Ascending aorta (tissue), 2 donors: ENCODE measurements at places on chromosomes 2 and 18.

DNA sequence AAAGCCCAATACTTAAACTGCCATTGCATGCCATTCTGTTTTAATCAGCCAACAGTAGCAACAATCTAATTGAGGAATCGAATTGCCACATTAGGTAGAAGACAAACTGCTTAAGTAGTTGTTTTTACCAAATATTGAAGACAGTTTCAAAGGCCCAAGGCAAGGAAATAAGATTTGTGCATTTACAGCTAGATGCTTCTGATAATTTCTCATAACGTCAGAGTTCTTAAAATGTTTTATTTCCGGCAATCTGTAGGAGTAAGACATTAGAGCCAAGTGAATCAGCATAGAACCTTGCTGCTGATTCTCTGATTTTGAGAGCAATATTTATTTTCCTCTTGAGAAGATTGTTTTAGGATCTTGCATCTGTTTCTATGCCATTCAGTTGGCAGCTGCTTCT lies 174.3 kb downstream of the RBM43 start:
- no peak for DNase-seq
- H3K36me3 ChIP-seq, result no peaks in the 10 kb centered on the region
- no peak overlapping the region for H3K4me3 ChIP-seq
- no peaks in the 10 kb centered on the region for H3K4me1 ChIP-seq
- H3K27ac ChIP-seq, result no peak overlapping the region

GRCh38 chr2:226683944-226684562 lies 115.6 kb downstream of the IRS1 start:
- no peak overlapping the region for H3K27ac ChIP-seq
- H3K4me1 ChIP-seq, result no peaks in the 10 kb centered on the region
- no peaks in the 10 kb centered on the region for H3K36me3 ChIP-seq
- DNase-seq, result no peak
- no peak overlapping the region for H3K4me3 ChIP-seq
- H3K27me3 ChIP-seq, result no peaks in the 10 kb centered on the region

- no peak for DNase-seq
- no peak overlapping the region for H3K27ac ChIP-seq
- no peaks in the 10 kb centered on the region for H3K27me3 ChIP-seq
- H3K36me3 ChIP-seq, result no peaks in the 10 kb centered on the region
- H3K4me3 ChIP-seq, result no peak overlapping the region
- H3K4me1 ChIP-seq, result no peaks in the 10 kb centered on the region
Observed at GRCh38 chr2:8394569-8395359, 287.1 kb upstream of the ID2 start.

DNA sequence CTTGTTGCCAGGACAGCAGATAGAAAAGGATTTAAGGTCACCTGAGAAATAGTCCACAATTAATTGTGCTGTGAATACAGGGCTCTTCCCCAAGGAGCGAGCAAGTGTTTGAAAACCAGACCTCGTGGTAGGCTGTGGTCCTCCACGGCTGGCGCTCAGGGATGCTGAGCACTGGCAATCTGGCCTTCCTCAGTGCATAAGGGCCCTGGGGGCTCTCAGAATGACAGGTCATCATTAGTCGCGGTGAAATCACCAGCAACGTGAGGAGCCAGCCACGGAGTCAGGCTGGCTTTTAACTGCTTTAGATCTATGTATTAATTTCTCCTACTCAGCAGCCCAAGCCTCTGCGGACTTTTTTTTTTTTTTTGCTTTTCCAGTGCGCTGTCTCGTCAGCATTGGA lies 148.5 kb downstream of the FHOD3 start:
- H3K27me3 ChIP-seq, result no peaks in the 10 kb centered on the region
- no peaks in the 10 kb centered on the region for H3K36me3 ChIP-seq
- peaks cover 9% of the 10 kb centered on the region for H3K4me1 ChIP-seq
- H3K27ac ChIP-seq, result no peak overlapping the region
- no peak overlapping the region for H3K4me3 ChIP-seq
- DNase-seq, result no peak

GRCh38 chr18:69727912-69728572 lies 219.6 kb downstream of the CD226 start:
- H3K36me3 ChIP-seq, result no peaks in the 10 kb centered on the region
- H3K27me3 ChIP-seq, result no peaks in the 10 kb centered on the region
- H3K4me3 ChIP-seq, result no peak overlapping the region
- no peak for DNase-seq
- no peak overlapping the region for H3K27ac ChIP-seq

DNA sequence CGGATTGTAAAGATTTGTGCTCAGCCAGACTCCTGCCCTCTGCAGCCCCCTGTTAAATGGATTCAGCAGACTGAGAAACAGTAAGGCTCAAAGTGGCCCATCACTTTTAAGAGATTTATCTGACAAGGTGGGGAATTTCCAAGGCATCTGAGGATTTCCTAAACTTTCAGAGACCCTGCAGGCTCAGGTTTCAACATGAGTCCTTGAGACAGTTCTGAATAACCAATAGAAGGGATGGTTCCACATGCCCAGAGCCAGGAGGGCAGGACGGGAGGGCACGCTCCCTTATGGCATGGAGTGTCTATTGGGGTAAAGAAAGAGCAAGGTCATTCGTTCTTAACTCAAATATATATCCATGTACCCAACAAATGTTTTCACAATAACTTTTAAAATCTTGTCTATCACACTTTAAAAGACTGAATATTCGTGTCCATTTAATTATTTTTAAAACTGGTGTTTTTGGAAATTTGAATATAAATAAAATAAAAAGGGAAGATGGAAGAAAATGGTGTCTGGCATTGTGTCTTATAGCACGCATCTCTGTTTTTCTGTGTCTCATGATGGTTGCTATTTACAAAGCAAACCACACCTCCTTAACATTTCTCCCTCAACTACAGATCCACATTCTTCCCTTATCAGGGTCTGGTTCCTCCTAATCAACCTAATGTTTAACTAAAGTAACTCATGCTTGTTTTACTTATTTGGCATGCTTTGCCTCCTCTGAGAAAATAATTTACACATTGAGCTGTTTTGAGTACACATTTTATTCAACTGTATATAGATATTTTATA lies 56.0 kb upstream of the DSG1 start:
- H3K4me3 ChIP-seq, result no peak overlapping the region
- no peaks in the 10 kb centered on the region for H3K27me3 ChIP-seq
- DNase-seq, result no peak
- H3K36me3 ChIP-seq, result no peaks in the 10 kb centered on the region
- no peak overlapping the region for H3K27ac ChIP-seq

DNA sequence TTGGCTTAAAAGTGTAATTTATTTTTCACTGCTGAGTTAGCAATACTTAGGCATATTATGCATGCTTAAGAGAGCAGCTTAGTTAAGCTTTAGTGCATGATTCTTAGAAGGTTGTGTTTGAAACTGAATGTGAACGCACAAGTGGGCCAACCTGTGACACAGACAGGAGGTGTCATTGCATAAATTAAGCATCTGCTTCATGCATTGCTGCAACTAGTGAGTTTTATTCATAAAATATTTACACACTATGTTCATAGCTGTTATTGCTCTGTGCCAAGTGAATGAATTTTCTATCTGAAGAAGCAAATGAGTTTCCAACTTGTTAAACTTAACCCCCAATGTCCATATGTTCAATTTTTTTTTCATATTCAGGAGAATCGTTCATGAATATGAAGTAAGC lies 806.4 kb downstream of the GALR1 start:
- no peaks in the 10 kb centered on the region for H3K36me3 ChIP-seq
- H3K27ac ChIP-seq, result no peak overlapping the region
- H3K4me1 ChIP-seq, result no peaks in the 10 kb centered on the region
- no peaks in the 10 kb centered on the region for H3K27me3 ChIP-seq

GRCh38 chr18:34938090-34938489 lies 103.1 kb upstream of the MAPRE2 start:
- no peak for DNase-seq
- no peaks in the 10 kb centered on the region for H3K36me3 ChIP-seq
- H3K4me1 ChIP-seq, result no peaks in the 10 kb centered on the region
- no peak overlapping the region for H3K27ac ChIP-seq

DNA sequence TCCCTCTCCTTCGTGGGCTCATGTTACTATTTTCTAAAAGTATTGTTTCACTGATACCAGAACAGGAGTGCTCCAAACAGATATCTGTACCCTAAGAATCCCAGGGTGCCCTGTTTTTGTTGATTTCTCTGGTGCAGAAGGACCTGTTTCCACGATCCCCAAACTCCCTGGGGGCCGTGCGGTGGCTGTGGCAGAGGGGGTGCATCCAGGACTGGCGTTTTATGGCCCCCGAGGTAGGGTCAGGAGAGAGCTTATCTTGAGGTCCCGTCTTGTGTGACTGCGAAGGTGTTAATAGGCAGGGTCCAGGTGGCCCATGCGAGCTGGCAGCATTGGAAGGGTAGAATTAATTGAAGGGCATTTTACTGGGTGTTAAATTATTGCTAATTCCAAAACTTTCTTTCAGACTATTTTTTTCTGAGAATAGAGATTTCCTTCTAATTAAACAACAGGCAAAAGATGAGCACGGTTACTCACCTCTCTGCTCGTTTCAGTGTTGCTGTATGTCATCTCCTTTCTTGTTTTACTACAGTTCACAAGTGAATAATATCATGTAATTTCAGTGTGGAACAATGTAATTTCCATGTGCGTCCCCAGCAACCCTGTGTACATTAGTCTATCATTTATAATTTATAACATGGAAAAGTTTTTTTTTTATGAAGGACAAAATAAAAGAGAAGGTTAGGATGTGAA lies 8.2 kb downstream of the TWIST2 start:
- H3K36me3 ChIP-seq, result peaks cover 3% of the 10 kb centered on the region
- no peak overlapping the region for H3K27ac ChIP-seq
- peaks cover 3% of the 10 kb centered on the region for H3K4me1 ChIP-seq
- no peak for DNase-seq
- no peak overlapping the region for H3K4me3 ChIP-seq

GRCh38 chr2:17306706-17307105 lies 211.5 kb downstream of the RAD51AP2 start:
- no peak overlapping the region for H3K4me3 ChIP-seq
- H3K36me3 ChIP-seq, result no peaks in the 10 kb centered on the region
- no peaks in the 10 kb centered on the region for H3K27me3 ChIP-seq
- no peaks in the 10 kb centered on the region for H3K4me1 ChIP-seq
- H3K27ac ChIP-seq, result no peak overlapping the region

- no peaks in the 10 kb centered on the region for H3K36me3 ChIP-seq
- no peak overlapping the region for H3K4me3 ChIP-seq
- no peaks in the 10 kb centered on the region for H3K4me1 ChIP-seq
- H3K27ac ChIP-seq, result no peak overlapping the region
- no peaks in the 10 kb centered on the region for H3K27me3 ChIP-seq
Observed at GRCh38 chr2:67169417-67170140, 227.6 kb upstream of the ETAA1 start.

- no peaks in the 10 kb centered on the region for H3K27me3 ChIP-seq
- H3K27ac ChIP-seq, result peak overlapping the region; percentile 74
- H3K36me3 ChIP-seq, result no peaks in the 10 kb centered on the region
- no peak overlapping the region for H3K4me3 ChIP-seq
- peaks cover 9% of the 10 kb centered on the region for H3K4me1 ChIP-seq
Observed at GRCh38 chr2:105410554-105410953, 11.7 kb upstream of the FHL2 start.

DNA sequence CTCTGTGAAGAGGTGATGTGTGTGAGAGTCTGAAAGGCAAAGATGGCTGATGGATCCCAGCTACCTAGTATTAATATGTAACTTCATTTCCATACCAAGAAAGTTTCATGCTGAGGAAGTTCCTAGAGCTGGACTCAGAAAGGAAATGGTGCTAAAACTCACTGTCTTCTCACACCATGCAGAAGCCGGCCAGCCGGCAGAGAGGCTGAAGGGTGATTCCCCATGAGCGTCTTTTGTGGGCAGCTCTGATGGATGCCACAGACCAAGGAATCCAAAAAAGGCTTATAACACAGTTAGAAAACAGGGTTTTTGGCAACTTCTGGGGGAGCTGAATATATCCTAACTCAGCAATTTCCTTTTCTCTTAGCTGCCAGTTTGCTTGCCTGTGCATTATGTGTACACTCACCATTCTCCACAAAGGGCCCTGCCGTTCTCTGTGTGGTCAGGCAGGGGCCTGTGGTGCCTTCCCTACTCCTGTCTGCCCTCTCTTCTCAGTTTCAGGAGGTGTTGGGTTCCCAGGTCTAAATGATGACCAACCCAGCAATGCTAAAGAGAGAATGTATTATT lies 289.4 kb downstream of the MTX2 start:
- no peak overlapping the region for H3K4me3 ChIP-seq
- DNase-seq, result no peak
- H3K27me3 ChIP-seq, result no peaks in the 10 kb centered on the region
- no peaks in the 10 kb centered on the region for H3K4me1 ChIP-seq

GRCh38 chr2:42214669-42215068 lies 45.5 kb downstream of the EML4 start:
- H3K36me3 ChIP-seq, result no peaks in the 10 kb centered on the region
- H3K27me3 ChIP-seq, result no peaks in the 10 kb centered on the region
- H3K27ac ChIP-seq, result no peak overlapping the region
- H3K4me3 ChIP-seq, result no peak overlapping the region
- H3K4me1 ChIP-seq, result peaks cover 5% of the 10 kb centered on the region
- DNase-seq, result no peak

GRCh38 chr2:102000813-102001766 lies 9.3 kb downstream of the IL1R2 start:
- H3K36me3 ChIP-seq, result no peaks in the 10 kb centered on the region
- no peak overlapping the region for H3K27ac ChIP-seq
- H3K4me1 ChIP-seq, result no peaks in the 10 kb centered on the region
- DNase-seq, result no peak
- no peak overlapping the region for H3K4me3 ChIP-seq
- no peaks in the 10 kb centered on the region for H3K27me3 ChIP-seq

DNA sequence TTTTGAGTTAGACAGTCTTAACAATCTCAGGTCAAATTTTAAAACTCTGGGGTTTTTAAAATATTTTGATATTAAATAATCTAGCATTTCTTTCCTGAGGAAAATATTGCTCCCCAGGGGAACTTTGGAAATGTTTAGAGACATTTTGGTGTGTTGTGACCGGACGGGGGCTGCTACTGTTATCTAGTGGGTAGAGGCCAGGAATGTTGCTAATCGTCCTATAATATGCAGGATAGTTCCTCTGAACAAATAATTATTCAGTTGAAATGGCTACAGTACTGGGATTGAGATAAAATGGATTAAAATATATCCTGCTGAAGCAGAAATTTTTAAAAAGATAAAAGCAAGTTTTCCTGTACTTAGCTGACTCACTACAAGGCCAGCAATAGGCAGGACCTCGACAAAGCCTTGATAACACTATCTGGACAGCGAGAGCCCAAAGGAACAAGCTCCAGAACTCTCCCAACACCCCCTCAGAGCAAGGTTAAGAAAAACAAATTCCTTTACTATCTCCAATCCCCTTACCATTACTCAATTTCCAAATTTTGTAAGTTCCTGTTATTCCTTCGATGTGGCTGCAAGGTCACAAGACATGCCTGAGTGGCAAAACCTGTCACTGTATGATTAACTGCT lies 1407.4 kb downstream of the SUCLG1 start:
- H3K27ac ChIP-seq, result no peak overlapping the region
- no peaks in the 10 kb centered on the region for H3K27me3 ChIP-seq

DNA sequence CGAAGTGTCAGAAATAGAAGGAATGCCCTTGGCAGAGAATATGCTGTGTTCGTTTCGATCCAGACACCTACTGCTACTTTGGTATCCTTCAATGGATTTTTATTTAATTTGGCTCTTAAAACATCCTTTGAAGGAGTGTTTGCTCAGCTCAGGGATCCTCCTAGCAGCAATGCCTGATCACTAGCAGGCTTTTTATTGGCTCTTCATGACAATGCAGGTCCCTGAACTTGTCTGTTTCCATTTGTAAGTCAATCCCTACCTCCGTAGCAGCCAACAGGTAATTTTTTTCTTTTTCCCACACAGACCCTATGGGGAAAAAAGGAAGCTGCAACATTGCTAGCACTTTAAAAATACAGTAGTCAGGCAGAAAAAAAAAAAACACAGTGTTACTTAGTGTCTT lies 366.2 kb upstream of the LRRTM1 start:
- no peaks in the 10 kb centered on the region for H3K4me1 ChIP-seq
- no peak overlapping the region for H3K27ac ChIP-seq
- H3K4me3 ChIP-seq, result no peak overlapping the region
- no peaks in the 10 kb centered on the region for H3K36me3 ChIP-seq
- DNase-seq, result no peak
